Testis (tissue), 5 donors: ENCODE measurements at places on chromosomes 7 and 10. TPM values are rescaled to one million over a fixed set of nuclear protein-coding genes. Genes with fewer than 3 reads are reported as not detected.

DNA sequence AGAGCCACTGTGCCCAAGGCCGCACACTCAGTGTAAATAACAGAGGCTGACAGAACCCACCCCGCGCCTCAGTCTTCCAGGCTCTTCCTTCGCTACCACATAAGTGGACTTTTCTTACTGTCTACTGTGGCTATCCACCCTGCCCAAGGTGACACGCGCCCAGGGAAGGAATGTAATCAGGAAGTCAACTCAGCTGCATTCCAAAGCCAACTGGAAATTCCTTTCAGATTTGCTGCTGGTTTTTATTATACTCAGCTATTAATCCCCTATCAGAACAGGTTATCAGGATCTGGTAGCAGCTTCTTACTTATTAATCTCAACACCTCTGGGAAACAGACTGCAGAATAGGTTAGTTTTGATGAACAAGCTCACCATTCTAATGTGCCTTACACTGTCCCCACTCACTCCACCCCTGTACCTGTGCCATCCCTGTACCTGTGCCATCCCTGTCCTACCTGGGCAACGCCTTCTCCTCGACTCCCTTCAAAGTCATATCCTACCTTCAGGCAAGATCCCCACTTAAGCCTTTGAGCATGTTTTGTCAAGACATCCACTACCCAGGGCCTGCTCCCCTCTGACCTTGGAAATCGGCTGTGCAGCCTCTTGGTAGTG lies 90.7 kb downstream of the NHLRC2 start:
- DNase-seq, result no peak

GRCh38 chr10:111076191-111076681 lies 593 bp upstream of the ADRA2A start:
- DNase-seq, result peak; percentile 83

- peak; percentile 31 for DNase-seq
Observed at GRCh38 chr10:130737621-130738020, 573.9 kb downstream of the TCERG1L start.

ACSM6 gene
- total RNA-seq, result not detected

DNA sequence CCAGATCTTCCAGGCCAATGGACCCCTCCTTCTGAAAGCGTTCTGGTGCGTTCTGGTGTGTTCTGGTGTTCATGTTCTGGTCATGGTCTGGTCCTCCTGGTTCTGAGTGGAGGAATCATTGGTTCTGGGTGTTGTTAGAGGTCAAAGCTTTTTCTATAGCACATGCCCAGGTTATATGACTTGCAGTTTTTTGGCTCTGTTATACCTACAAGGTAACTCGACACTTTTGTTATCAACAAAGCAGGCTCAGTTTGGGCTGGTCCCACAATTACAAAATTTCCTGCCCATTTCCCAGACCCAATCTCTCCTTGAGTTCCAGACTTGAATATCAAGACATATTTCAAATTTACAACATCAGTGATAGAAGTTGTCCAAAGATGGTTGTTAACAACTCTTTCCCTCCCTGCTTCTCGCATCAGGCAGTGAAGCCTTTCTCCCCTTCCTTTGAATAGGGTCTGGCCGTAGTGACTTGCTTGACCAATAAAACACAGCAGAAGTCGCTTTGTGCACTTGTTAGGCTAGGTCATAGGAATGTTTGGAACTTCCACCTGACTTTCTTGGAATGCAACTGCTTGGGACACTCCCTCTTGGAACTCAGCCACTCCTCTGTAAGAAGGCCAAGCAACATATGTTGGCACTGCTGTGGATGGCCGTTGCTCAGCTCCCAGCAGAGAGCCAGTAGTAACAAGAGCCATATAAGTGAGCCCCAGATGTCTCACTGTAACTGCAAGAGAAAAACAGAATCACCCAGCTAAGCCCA lies 83.1 kb upstream of the STEAP1B start:
- no peak for DNase-seq

GRCh38 chr7:34043461-34044305 lies 138.3 kb downstream of the BMPER start:
- no peak for DNase-seq

NXPH1 gene
- total RNA-seq, result 0.37 TPM

GRCh38 chr10:60735244-60735643 lies 43.0 kb upstream of the CDK1 start:
- DNase-seq, result no peak

DNA sequence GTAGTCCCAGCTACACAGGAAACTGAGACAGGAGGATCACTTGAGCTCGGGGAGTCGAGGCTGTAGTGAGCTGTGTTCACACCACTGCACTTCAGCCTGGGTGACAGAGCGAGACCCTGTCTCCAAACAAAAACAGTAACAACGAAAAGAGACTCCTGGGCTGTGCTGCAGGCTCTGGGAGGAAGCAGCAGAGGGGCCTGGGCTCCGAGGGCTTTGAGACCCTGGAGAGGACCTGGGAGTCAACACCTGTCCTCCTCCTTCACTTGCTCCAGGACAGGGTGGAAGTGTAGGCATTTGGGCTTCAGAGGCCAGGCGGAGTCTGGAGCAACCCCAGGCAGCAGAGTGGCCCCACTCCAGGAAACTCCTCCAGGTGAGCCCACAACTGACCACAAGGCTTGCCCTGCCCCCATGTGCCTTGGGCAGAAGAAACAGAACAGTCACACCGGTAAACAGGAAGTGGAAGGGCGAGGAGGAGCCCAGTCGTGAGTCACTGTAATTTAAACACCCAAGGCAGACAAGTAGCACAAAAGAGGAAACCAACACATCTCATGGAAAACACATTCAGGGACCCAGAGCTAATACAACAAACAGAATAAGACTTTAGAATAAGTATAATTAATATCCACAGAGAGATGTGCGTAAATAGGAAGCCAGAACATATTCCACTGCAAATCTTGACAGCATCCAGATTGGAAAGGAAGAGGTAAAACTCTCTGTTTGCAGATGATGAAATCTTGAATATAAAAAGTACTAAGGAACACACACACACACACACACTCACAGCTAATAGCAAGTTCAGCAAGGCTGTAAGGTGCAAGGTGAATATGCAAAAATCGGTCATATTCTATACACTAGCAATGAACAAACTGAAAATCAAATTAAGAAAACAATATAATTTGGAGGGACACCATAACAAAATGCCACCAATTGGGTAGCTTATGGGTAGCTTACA lies 20.5 kb upstream of the RASGEF1A start:
- no peak for DNase-seq

- peak; percentile 38 for DNase-seq
Observed at GRCh38 chr10:78211561-78212051, 177.9 kb downstream of the RPS24 start.

DNA sequence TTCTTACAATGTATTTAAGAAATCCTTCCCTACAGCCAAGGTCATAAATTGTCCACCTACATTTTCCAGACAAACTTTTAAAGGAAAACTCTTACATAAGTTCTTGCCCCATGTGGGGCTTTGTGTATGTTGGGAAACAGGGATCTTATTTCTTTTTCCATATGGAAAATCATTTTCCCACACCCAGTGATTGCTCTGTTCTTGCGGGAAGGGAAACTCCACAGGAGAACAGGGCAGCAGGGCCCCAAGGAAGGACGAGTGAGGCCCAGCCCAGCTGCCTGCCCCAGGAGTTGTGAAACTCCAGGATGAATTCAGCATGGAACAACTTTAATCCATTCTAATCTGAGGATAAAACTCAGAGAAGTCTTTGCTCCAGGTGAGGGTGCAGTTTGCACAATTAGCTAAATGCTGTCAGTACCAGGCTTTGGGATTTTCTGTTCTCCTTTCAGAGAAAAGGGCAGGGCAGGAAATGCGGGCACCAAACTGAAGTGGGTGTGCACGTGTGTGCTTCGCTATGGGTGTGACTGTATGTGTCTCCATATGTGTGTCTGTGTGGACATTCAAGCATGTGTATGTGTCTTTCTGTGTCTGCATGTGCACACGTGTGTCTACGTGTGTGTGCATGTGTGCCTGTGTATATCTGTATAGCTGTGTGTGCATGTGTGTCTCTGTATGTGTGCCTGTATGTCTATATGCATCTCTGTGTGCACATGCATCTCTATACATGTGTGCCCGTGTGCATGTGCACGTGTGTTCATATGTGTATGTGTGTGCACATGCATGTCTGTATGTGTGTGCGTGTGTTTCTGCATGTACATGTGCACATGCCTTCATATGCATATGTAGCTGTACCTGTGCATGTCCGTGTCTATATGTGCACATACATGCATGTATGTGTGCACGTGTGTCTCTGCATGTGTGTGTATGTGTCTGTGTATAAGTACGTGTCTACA lies 102.0 kb upstream of the FAM20C start:
- DNase-seq, result no peak

GRCh38 chr7:101094791-101095375 lies 9.6 kb downstream of the TRIM56 start:
- DNase-seq, result peak; percentile 63

DNA sequence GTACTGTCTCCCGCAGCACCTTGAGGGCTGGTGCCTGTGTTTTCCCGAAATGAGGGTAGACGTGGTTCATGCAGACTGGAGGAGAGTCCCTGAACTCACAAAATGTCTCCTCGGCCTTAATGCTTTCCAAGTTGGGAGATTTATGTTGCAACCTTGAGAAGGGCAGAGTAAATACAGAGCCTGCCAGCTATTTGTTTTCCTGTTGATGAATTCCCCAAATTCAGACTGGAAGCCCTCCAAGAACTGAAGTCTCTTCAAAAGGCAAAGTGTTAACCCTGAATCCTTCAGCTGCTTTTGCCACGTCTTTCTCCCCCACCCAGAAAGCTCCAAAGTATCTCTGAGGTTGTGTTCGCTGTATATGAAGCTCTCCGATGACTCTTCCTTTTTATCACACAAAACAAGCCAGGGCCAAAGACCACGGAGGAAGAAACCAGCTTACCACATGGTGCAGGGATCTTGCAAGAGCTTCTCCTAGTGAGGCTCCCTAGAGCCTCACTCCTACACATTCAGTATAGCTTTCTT lies 254.7 kb upstream of the NFE2L3 start:
- no peak for DNase-seq

C7orf57 gene
- total RNA-seq, result 2.8 TPM

- no peak for DNase-seq
Observed at GRCh38 chr10:96973809-96974747, 142.0 kb downstream of the LCOR start.

GRCh38 chr7:157964016-157964415 lies 623.6 kb downstream of the PTPRN2 start:
- no peak for DNase-seq

RNF148 gene
- 16.3 TPM for total RNA-seq

DNA sequence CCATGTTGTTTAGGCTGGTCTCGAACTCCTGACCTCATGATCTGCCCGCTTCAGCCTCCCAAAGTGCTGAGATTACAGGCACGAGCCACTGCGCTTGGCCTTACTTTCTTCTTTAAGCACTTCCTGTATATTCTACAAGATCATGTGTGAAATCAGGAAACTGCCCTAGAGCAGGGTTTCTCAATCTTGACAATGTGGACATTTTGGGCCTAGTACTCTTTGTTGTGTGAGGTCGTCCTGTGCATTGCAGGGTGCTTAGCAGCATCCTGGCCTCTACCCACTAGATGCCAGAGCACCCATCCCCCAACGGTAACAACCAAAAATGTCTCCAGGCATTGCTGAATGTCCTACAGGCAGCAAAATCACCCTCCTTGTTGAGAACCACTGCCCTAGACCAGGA lies 24.7 kb downstream of the RRP12 start:
- no peak for DNase-seq

ZNF503 gene
- 8.0 TPM for total RNA-seq

- DNase-seq, result no peak
Observed at GRCh38 chr10:113003052-113003451, 53.0 kb downstream of the TCF7L2 start.

DNA sequence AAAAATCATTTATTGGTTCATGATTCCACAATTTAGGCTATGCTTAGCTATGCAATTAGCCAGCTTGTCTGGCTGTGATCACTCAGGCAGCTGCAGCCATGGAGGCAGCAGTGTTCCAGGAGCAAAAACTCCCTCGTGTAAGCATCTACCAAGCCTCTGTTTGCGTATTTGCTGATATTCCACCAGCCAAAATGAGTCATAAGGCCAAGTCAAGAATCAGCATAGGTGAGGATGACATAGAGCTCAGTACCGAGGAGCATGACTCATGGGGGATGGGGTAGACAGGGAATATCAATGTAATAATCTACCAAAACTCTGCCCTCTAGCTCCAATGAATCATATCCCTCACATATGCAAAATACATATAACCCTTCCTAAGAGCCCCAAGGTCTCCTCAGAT lies 63.3 kb downstream of the IMMP2L start:
- DNase-seq, result no peak

HNRNPH3 gene
- 87.9 TPM for total RNA-seq

FGF8 gene
- total RNA-seq, result not detected

GRCh38 chr7:49297958-49298357 lies 373.6 kb downstream of the CDC14C start:
- no peak for DNase-seq

DNA sequence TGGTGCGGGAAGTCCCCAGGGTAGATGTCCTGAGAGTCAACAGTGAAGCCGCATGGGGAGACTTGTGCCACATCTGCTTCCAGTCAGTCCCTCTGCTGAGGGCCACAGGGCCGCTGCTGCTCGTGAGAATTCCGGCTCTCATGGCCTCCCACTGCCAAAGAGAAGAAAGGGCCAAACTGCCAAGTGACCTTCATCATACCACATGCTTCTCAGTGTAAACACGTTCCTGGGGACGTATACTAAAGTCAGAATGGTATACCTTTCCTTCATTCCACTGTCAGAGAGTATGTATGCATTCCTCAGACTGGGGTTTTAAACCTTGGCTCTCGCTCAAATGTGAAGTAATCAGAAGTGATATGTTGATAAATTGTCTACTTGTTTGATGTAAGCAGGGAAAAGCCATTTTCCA lies 52.8 kb upstream of the SEC61G start:
- DNase-seq, result no peak

DNA sequence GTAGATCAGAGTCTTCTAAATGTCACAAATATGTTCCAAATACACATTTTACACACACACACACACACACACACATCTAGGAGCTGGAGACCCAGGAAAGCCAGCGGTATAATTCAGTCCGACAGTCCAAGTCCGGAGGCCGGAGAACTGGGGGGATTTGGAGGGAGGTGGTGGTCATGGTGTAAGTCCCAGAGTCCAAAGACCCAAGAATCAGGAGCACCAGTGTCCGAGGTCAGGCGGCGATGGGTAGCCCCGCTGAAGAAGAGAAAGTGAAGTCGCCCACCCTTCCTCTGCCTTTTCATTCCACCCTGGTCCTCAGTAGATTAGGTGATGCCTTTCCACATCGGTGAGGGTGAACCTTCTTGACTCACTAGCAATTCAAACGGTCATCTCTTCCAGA lies 154.8 kb downstream of the CAMK1D start:
- DNase-seq, result no peak

- DNase-seq, result no peak
Observed at GRCh38 chr7:54550471-54550870, 8.3 kb downstream of the VSTM2A start.

DNA sequence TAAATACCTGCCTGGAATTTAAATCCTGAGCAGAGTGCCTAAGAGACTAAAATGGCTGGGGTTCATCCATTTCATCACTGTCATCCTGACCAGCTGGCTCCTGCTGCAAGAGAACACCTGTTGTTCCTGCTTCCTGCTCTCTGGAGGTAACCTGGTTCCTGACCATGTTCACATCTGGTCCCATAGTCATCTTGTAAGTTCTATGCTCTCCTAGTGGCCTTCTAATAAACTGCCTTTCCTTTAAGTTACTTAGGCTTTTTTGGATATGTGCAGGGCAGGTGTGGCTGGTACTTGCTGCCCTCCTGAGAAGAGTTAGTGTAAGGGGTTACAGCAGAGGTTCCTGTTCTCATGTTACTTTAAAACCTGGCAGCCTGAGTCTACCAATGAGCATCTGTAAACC lies 80.0 kb downstream of the NRCAM start:
- no peak for DNase-seq

- no peak for DNase-seq
Observed at GRCh38 chr10:82916941-82917340, 1041.9 kb downstream of the NRG3 start.

GRCh38 chr10:80473692-80474596 lies 19.8 kb downstream of the TSPAN14 start:
- DNase-seq, result no peak

KCND2 gene
- total RNA-seq, result 5.1 TPM
